ENCODE measurements at places on chromosomes 13 and 19. TPM values are rescaled to one million over a fixed set of nuclear protein-coding genes. Genes with fewer than 3 reads are reported as not detected.

The MEF2B gene
- not detected for total RNA-seq

The OR4F17 gene
- not detected for total RNA-seq

The IL4I1 gene
- total RNA-seq, result 20.6 TPM

The CBY2 gene
- total RNA-seq, result not detected

The STOML3 gene
- total RNA-seq, result not detected

The CGB8 gene
- total RNA-seq, result not detected

The SH2D3A gene
- 0.58 TPM for total RNA-seq

The PRR36 gene
- not detected for total RNA-seq

The CEACAM21 gene
- total RNA-seq, result 9.7 TPM

The ZNF135 gene
- 1.2 TPM for total RNA-seq

The GGN gene
- total RNA-seq, result 1.5 TPM

The KLK12 gene
- not detected for total RNA-seq

DNA sequence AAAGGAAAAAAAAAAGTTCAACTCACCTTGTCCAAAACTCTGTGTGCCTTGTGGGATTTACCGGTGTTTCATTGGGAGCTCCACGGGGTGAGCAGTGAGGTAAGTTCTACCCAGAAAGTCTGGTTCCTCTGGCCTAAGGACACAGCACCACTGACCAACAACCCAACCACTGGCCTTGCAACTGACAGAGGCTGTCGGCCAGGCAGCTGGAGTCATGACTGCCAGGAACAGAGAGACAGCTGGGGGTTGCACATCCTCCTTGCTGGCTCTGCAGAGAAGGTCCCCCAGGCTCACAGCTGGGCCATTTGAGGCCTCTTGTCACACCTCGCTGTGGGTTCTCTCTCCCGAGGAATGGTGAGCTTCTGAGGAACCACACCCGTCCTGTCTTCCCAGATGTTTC lies 59.5 kb downstream of the ANKRD10 start:
- DNase-seq, result no peak

- DNase-seq, result no peak
Observed at GRCh38 chr19:33510462-33511194, 11.0 kb downstream of the PEPD start.

- no peak for DNase-seq
Observed at GRCh38 chr19:34475026-34475974, 6.3 kb upstream of the WTIP start.

DNA sequence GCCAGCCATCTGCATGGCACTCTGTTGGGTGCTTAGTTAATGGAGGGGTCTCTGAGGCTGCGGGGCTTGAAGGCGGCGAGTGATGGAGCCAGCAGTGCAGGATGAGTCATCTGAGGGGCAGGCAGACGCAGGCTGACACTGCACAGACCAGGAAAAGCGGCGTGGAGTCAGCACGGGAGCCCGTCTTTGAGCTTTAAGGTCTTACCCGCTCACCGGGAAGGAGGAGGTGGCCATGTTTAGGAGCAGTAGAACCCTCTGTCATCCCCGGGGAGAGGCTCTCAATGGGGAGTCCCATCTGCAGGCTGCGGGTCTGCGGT lies 13.1 kb downstream of the NAXD start:
- no peak for DNase-seq

DNA sequence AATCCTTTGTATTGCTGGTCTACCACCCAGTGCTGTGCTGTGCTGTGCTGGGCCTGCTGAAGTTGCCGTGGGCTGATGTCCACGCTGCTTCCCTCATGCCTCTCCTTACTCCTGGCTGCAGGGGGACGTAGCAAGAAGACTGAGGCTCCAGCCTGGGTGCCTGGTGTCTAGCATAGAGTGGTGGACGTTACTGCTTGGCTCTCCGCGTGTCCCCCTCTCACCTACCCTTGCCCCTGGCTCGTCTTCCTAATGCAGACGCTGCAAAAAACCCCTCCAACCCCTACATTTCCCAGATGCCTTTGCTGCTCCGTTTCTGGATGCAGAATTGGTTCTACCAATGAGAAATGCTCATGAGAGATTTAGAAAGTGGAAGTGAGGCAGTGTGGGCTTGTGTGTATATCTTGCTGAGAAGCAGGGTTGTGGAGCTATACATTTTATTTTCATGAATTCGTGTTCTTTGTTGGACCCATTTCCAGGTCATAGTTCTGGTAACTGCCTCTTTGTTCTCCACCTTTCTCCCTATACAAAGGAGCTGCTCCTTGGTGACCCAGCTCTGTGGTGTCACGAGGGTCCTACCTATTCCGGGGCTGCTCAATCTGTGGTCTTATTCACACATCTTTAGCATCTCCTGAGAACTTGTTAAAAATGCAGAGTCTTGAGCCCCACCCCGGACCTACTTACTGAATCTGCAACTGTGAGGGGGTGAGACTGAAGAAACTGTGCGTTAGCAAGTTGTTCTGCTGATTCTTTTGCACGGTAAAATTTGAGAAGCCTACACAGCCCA lies 7.9 kb upstream of the DENND1C start:
- no peak for DNase-seq

DNA sequence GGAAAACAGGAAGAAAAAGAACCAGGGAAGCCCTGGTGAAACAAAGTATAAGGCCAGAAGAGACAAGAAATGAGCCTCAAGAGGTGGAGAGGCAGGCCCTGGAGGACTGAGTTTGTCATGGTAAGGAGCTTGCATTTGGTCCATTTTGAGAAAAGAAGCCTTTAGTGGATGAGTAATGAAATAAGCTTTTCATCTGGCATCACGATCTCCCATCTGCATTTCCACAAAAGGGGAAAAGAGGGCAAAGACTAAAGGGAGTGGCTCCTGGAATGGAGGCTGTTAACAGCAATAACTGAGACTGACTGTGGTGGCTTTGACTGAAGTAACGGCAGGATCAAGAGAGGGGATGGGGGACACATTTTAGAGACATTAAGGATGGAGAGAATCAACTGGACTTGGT lies 148.8 kb upstream of the NBEA start:
- no peak for DNase-seq

DNA sequence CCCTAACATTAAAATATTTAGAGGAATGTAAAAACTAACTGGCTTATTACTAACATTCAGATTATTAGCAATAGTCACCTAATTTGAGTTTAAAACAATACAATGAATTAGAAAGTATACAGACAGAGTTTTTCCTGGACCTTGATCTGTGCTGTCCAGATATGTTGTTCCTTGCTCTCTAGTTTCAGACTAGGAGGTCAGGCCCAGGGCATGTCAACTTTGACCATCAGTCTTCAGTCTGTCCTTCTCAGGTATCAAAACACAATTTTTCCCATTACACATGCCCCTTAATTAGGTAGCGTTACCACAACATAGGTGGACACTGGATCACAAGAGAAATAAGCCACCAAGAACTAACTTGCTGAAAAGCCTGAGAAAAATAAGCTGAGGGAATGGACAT lies 197.0 kb downstream of the MAB21L1 start:
- DNase-seq, result no peak

- no peak for DNase-seq
Observed at GRCh38 chr19:46256855-46257254, 27.3 kb downstream of the IGFL1 start.

DNA sequence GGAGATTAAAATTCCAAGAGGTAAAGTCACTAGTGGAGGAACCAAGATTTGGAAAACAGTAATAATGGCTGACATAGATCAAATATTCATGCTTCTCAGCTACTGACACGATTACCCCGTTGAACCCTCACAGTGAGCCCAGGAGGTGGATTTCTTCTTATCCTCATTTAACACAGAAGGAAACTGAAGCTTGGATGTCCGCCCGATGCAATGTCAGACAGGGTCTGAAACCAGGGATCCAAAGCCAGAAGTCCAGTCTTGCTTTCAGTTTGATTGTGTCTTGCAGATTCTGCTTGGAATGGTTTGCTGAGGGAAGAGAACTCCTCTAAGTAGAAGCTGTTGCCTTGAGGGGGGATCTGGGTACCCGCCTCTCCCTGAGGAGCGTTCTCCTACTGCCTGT lies 404.7 kb downstream of the KCNRG start:
- no peak for DNase-seq

DNA sequence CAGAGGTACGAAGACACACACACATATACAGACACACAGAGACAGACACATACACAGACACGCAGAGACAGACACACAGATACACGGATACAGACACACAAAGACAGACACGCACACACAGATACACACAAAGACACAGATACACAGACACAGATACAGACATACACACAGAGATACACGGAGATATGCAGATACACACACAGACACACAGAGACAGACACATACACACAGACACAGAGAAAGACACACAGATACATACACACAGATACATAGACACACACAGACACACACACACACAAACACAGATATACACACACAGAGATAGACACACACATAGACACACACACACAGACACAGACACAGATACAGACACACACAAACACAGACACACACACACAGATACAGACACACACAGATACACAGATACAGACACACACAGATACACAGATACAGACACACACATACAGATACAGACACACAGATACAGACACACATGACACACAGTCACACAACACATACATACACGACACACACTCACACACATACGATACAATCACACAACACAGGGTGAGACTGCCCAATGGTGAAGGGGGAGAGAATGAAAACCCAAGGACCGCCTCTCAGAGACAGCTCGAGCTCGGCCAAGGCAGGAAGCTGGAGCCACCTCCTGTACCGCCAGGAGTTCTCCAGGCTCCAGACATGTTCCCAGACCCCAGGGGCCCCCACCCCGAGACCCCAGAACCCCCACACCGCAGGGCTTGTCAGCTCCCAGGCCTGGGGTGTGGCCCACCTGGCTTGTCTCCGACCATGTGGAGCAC lies 8.8 kb upstream of the CCER2 start:
- no peak for DNase-seq

GRCh38 chr13:97621631-97622030 lies 187.7 kb downstream of the RAP2A start:
- no peak for DNase-seq

DNA sequence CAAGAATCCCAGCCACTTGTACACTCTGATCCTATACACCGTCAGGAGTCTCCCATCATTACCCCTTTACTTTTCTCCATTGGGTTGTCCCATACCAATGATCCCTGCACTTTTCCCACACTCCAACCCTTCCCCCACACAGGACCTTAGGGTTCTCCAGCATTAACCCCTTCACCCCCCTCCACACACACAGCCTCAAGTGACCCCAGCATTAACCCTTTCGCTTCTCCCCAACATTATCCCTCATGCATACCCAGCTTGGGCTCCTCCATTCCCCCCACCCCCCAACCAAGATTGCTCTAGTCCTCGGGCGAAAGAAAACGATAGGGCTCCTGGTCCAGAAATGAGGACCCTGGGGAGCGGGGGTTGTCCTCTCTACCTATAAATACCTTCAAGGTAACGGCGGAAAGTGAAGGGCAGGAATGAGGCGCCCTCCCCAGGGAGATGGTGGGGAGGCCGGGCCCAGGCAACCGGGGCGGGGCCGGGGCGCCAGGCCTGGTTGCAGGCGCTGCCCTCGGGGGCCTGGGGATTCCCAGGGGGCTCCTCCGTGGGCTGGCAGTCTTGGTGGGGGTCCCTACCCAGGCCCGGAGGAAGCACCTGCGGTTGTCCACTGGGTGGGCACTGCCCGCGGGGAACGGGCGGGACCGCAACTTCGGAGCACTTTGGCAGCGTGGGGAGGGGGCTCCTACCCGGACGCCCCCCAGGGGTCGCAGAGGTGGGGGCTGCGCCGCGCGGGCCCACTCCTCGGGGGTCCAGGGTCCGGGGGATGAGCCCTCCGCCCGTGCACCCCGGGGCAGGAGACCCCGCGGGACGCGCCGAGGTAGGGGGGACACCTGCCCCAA lies 757 bp downstream of the WIZ start:
- no peak for DNase-seq

- DNase-seq, result no peak
Observed at GRCh38 chr13:47869776-47870175, 131.3 kb downstream of the SUCLA2 start.

DNA sequence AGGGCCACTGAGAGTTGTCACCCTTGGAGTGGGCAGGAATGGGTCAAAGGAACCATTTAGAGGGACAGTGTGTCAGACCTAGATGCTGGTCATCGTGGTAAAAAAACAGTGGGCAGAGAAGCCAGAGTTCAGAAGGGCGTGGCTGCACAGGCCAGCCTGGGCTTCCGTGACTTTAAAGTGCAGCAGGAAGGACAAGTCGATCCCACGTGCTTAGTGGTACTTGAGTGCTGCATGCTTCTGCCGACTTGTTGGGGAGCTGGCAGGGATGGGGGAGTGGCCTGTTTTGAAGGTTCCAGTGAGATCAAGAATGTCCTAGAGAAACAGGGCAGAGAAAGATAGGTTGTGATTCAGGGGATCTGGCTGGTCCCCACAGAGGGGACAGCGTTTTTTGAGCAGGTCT lies 17.0 kb downstream of the LYL1 start:
- DNase-seq, result no peak

DNA sequence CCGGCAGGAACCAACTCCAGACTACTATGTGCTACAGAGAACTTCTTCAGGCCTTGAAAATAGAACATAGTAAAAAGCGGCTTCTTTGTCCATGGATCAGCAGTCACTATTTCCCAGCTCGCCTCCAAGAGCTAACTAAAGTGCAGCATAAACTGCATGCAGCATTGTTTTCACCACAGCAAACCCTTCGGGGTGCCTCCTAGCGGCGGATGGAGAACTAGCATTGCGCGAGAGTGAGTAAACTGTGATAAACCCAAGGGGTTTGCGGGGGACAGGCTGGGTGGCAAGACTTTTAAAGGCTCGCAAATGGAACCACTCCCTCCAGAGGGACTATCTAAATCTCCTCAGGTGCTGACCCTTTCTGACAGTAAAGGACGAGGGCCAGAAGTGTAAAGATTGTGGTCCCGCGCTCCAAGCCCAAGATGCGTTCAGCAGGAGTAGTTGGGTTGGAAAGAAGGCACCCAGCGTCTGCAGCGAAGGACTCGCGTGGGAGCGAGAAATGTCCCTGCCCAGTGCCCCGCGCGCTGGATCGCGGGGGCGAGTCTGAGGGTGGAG lies 21.5 kb upstream of the SGCG start:
- no peak for DNase-seq

GRCh38 chr13:44230071-44230470 lies 143.6 kb upstream of the SERP2 start:
- no peak for DNase-seq

- DNase-seq, result no peak
Observed at GRCh38 chr13:100634696-100635095, 39.9 kb downstream of the TMTC4 start.

- DNase-seq, result no peak
Observed at GRCh38 chr19:35868172-35868822, at the start of gene APLP1. TSS of gene APLP1 (plus strand) at chr19:35868574. CDS start at chr19:35868637, 63 bp downstream.

GRCh38 chr19:23867895-23868294 lies 46.8 kb upstream of the ZNF726 start:
- no peak for DNase-seq

DNA sequence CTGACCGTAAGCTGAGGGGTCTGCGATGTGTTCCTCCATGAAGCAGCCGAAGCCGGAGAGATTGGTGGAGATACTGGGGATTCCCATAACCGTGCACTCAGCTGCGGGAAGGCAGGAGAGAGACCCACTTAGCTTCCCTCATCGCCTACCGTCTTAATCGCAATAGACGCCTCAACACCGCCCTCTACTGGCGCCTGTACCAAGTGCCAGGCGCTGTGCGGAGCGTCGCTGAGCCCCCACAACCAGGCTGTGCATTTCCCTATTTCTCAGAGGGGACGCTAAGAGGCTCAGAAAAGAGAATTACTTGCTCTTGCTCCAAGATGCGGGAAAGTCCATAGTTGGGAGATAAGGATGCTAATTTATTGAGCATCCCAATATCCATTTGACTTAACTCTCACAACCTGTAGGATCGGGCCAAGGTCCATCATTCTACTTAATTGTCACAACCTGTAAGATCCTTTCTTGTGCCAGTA lies 5.8 kb downstream of the FTL start:
- DNase-seq, result no peak

- DNase-seq, result no peak
Observed at GRCh38 chr19:52533901-52534300, 6.4 kb downstream of the ZNF808 start.

All from glomerular endothelial cell (primary cell).